ENCODE measurements at places on chromosomes 12 and 14.

GRCh38 chr12:123721245-123721644 is 9.1 kb downstream of the ATP6V0A2 start:
- no peak for DNase-seq

- peak; percentile 72 for DNase-seq
Observed at GRCh38 chr14:96130854-96131253, 73.8 kb upstream of the BDKRB2 start.

GRCh38 chr12:1829306-1829900 is 9.0 kb downstream of the LRTM2 start:
- no peak for DNase-seq

GRCh38 chr12:45402288-45402687 is 186.4 kb downstream of the ANO6 start:
- DNase-seq: no peak

GRCh38 chr12:111316671-111317070 is 52.2 kb downstream of the PHETA1 start:
- DNase-seq: no peak

- peak; percentile 73 for DNase-seq
Observed at GRCh38 chr14:96824283-96824682, 27.1 kb downstream of the VRK1 start.

GRCh38 chr14:55781046-55781445 is 201.0 kb downstream of the KTN1 start:
- DNase-seq: no peak

Data from kidney tubule cell (primary cell).